Foreskin melanocyte (primary cell): ENCODE measurements at places on chromosomes 7 and 10.

- DNase-seq: no peak
Measured at GRCh38 chr10:103576862-103577261, 83.4 kb downstream of the NEURL1 start.

DNA sequence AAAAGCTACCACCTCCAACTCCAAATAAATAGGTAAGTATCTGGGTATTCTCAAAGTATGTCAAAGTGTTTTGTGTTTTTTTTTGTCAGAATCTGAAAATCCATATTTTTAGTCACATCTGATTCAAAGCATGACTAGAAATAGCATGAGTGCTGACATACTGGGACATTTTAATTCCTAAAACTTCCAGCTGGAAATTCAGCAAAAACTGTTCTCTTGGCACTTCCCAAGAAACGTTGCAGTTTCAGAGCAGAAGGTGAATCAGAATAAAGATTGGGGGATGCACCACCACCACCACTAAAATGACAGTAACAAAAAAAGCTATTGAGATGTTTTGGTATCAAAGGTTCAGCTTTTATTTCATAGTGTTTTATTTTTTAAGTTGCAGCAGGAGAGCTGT lies 724.6 kb upstream of the CELF2 start:
- DNase-seq: no peak

DNA sequence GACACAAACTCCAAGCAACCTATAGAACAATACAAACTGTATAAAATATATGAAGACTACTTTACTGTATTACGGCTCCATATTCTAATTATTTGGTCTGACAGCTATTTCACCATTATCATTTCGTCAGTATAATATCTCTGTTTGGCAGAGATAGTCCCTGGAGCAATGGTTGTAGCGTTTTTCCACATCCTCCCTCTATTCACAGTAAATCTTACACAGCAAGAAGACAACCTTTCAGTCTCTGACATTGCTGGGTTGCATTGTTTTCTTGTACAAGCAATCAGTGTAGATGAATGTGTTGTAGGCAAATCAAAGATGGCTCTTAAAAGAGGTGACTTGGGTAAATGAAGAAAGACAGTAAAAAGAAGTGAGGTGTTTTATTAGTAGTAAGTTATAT lies 105.6 kb upstream of the PLXDC2 start:
- DNase-seq: no peak

GRCh38 chr10:94293354-94293753 lies 69.4 kb downstream of the NOC3L start:
- DNase-seq: no peak

DNA sequence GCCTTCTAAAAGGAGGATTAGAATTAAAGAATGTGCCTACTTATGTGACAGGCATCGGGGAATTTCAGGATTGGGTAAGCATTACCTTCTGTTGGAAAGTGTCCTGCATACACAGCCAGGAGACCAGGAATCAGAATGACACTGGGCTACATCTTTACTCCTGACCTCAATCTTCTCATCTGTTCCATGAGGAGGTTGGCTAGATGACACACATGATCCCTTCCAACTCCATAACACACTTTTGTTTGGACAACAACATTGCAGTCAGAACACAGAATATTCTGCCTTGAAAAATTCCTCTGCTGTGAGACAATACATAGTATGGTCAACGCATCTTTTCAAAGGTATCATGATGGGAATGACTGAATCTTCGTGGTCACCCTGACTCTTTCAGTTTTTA lies 1281.2 kb upstream of the SORCS1 start:
- DNase-seq: no peak

DNA sequence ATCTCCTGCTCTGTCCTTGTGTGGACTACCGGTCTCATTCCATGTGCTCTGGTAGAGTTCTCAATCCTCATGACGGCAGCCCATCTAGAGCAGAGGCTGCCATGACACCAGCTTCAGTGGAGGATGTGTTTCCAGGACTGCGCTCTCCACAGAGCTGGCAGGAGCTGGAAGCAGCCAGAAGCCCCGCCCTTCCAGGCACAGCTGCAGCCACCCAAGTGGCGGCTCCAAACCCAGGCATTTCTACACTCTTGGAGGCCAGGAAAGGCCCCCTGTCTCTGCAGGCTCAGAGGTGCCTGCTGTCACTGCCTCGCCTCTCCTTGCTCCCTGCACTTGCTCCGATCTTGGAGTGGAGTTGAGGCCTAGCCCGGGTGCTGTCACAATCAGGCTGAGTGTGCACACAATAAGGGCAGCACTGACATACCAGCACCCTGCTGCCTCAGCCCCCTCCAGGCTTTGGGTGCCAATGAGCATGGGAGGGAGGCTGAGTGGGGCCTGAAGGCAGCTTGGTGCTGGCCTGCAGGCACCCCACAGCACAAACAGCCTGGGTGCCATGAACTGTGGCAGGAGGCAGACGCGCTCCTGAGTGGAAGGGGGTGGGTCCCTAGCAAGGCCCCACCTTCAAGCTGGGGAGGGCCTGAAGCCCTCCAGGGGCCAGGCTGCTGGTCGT lies 122.1 kb downstream of the LRRN3 start:
- DNase-seq: no peak

DNA sequence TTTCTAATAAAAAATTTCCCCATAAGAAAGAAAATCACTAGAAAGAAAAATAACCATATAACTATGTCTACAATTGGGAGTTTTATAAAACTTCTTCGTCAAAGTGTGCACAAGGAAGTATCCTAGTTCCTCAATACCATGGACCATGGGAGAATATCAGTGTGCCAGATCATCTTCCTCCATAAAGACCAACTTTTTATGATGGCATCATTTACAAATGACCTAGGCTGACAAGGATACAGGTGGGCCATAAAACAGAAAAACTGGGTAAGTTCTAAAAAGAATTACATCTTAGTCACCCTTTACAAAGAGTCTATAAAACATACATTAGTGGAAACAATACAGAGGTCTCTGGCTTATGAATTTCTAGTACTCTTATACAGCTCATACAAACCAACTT lies 303.2 kb downstream of the DOCK4 start:
- DNase-seq: no peak

GRCh38 chr7:66597461-66597860 lies 31.2 kb upstream of the KCTD7 start:
- no peak for DNase-seq

DNA sequence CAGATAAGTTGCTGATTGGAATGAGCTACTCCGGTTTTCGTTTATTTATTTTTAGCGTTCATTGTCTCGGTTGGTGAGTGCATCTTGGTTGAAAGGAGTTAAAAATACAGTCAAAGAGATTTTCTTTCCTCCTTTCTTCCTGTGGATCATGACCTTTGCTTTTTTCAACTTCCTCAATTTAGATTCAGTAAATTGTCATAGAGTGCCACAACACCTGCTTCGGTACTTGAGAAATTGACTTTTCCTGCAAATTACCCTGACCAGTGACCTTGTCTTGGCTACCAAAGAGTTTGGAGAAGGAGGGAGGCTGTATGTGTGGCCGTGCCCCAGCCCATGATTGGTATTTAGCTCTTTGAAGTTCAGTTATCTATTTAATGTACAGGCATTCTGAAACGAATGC lies 128.7 kb downstream of the FAM204A start:
- no peak for DNase-seq

DNA sequence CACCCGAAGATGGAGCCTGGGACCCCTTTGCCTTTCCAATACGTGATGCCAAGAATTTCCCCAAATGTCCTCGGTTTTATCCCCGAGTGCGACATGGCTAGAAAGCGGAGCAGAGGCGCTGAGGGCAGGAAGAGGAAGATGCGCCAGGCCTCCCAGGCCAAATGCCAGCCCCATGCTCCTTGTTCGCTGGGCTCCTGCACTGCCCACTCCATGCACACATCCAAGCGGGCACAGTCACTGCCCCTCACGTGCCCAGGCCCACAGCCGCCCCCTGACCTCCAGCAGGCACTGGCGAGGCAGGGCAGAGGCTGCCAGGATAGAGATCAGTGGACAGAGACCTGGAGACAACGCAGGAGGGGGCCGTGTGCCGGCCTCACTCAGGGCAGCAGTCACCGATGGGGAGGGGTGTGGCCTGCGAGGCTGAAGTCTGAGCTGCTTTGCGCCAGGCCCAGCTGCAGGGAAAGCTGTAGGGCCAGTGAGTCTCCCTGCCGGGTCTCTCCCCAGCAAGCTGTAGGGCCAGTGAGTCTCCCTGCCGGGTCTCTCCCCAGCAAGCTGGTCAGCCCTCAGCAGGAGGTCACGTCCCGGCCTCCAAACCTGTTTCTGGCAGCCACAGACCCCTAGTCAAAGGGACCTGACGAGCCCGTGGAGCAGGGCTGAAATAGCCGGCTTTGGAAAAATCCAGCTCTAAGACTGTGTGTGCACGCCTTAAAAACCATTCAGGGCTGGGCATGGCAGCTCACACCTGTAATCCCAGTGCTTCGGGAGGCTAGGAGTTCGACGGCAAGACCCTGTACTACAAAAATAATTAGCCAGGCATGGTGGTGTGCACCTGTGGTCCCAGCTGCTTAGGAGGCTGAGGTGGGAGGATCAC lies 100.6 kb upstream of the DIP2C start:
- DNase-seq: no peak

GRCh38 chr10:27535317-27535716 lies 31.2 kb downstream of the RAB18 start:
- no peak for DNase-seq

GRCh38 chr7:124779194-124779593 lies 13.6 kb upstream of the GPR37 start:
- no peak for DNase-seq

GRCh38 chr7:11077816-11078215 lies 104.1 kb downstream of the PHF14 start:
- no peak for DNase-seq

GRCh38 chr10:25102147-25102822 lies 72.5 kb upstream of the GPR158 start:
- peak; percentile 50 for DNase-seq

DNA sequence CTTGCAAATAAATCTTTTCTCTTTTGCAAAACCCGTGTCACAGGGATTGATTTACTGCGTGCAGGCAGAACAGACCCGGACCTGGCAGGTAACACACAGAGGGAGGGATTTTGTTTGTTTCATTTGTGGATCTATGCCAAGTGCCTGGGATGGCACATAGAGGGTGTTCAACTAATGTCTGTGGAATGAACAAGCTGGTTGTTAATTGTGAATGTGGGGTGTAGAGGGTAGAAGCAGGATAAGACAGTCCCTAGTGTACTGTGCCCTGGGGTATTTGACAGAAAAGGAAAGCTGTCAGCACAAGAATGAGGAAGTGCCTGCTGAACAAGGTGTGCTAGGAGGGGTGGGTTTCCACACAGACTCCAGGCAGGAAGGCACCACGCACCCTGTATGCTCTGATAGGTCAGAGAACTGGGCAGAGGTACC lies 331.8 kb downstream of the CALN1 start:
- DNase-seq: no peak

DNA sequence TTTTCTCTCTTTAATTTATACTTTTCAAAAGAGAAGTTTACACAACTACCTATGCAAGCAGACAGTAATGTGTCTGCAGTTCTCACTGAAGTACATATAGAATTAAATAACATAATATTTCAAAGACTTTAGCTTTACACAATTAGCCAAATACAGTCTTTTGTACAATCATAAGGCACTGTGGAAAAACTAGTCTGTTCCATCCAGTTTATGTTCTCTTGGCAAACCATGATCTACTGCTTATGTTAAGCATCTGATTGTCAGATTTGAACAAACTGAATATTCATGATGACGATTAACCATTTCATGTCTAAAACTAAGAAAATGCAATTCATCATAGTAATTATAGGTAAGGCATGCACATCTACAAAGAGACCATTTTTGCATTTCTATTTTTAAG lies 842 bp downstream of the SEMA3A start:
- no peak for DNase-seq

GRCh38 chr10:89646889-89647657 lies 2.0 kb upstream of the PANK1 start:
- no peak for DNase-seq

- no peak for DNase-seq
Measured at GRCh38 chr7:149284343-149284742, 22.3 kb downstream of the ZNF783 start.

GRCh38 chr7:95199779-95200558 lies 124.4 kb downstream of the PON1 start:
- DNase-seq: peak; percentile 45

DNA sequence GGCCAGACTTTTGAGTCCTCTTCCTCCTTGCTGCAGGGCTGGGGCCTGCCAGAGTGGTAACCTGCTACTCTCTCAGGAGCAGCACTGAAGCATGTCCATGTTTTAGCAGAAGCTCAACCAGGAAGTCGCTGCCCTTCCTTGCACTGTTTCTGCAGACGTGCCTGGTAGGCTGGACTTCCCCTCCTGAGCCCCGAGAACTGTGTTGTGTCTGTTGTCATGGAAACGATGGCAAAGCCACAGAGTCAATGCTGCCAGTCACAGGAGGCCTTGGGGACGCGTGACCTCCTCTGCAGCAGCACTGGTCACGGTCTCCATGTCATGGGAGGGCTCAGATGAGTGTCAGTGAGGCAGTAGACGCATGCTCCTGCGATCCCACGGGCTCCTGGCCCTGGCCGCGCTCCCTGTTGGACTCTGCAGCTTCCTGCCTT lies 145.5 kb downstream of the FANK1 start:
- peak; percentile 93 for DNase-seq
